ENCODE measurements at places on chromosomes 2 and 18.

- DNase-seq = no peak
Observed at GRCh38 chr2:101150306-101151145, 656 bp downstream of the TBC1D8 start.

DNA sequence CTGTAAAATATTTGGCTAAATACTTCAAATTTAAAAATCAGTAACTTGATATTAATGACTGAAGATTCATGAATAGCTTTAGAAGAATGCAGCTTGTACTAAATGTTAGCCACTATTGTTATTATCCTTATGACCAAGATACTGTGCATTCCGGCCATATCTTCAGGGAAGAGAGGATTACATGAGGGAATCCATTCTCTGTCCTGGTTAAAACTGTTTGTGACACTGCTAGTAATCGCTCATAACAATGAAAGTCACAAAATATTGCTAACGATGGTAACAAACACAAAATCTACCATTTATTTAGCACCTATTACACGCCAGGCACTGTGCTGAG, 217.7 kb downstream of the PRKCE start:
- no peak for DNase-seq

DNA sequence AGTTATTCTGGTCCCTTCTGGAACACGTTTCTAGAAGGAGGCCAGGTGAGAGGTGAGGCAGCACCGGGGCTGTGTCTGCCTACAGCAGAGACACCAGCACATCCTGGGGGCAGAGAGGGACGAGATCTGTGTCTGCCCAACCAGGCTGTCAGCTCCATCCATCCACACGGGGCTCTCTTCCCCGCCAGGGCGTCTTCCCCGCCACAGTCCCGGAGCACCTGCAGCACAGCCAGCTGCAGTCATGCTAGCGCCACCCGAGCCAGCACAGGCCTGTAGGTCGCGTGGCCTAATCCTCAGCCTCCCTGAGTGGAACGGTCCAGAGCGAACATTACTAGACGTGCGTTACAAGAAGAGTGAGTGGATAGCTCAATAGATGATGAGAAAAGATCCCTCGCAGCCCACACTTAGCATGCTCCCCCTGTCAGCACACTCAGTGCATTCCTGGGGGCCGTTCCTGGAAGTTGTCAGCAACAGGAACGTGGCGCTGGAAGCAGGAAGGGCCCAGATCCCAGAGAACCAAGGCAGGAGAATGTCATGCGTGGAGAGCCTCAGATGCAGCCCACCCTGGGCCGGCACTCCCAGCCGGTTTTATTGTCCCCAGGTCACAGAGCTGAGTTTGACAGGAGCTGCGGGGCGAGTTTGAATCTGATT, 179.0 kb downstream of the TWIST2 start:
- DNase-seq = peak; percentile 28

GRCh38 chr18:9612977-9613376, 1.4 kb downstream of the PPP4R1 start:
- DNase-seq = no peak

- DNase-seq = no peak
Observed at GRCh38 chr18:49656073-49656692, 94.3 kb downstream of the LIPG start.

DNA sequence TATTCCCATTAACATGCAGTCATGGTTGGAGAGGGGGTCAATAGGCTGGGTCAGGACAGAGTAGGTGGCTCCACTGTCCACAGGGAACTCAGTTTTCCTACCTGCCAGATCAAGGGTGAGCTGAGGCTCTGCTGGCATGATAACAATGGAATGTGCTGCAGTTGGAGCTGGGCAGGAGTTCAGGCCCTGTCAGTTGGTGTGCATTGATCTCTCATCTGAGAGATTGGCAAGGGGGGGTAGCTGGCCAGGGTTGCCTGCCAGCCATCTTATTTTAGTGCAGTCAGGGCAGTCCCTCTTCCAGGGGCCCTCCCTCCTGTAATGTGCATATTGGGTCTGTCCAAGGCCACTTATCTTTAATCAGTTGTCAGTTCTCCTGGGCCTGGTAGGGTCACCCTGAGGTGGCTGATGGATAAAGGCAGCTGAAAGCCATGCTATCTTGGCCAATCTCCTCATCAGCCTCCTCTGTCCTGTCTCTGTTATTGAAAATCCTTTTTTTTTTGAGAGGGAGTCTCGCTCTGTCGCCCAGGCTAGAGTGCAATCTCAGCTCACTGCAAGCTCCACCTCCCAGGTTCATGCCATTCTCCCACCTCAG, 38.1 kb upstream of the CCBE1 start:
- no peak for DNase-seq

DNA sequence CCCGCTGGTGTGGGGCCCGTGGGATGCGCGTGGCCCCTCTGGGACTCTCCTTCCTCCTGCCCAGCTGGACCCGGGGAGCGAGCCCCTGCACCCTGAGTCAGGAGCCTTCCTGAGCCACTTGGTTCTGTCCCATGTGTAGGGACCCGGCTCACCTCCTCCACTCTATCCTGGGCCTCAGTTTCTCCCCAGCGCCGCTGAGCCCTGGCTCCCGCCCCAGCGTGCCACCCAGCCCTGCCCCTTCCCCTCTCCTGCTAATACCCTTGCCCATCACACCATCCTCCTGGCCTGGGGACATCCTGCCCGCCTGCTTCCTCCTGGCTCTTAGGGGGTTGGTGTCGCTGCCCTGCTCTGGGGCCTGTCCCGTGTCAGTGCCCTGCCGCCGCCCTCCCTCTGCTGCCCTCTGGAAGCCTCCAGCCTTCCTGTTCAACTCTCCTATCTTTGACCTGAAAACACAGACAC, 24.8 kb downstream of the GPC1 start:
- DNase-seq = no peak

GRCh38 chr2:240965296-240965904, 33.0 kb upstream of the SNED1 start:
- peak; percentile 54 for DNase-seq

GRCh38 chr2:164979113-164979512, 23.8 kb upstream of the SLC38A11 start:
- DNase-seq = no peak

- no peak for DNase-seq
Observed at GRCh38 chr2:37679072-37679695, 7.7 kb upstream of the CDC42EP3 start.

- DNase-seq = no peak
Observed at GRCh38 chr2:236749346-236749745, 179.7 kb downstream of the ACKR3 start.

DNA sequence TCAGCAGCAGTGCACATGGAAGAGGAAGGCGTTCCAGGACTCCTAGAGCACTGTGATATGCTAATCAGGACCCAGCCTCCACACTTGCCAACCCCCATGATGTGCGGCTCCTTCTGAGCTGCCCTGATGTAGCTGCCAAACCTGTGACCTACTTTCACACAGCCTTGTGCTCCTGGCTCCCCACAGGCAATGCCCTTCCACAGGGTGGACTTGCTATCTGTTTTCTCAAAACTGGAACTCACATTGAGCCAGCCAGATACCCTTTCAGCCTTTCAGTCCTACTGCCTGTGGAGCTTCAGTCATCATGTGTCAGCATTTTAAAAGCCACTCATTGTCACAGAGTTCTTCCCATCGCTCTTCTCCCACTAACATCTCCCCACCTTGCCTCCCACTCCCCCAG, 181.6 kb downstream of the AFF3 start:
- DNase-seq = no peak

- DNase-seq = peak; percentile 73
Observed at GRCh38 chr18:44733069-44733753, 52.5 kb downstream of the SETBP1 start.

- DNase-seq = no peak
Observed at GRCh38 chr18:47908592-47908991, 21.9 kb downstream of the SMAD2 start.

- DNase-seq = no peak
Observed at GRCh38 chr2:165952741-165953211, 800 bp downstream of the TTC21B start.

GRCh38 chr2:30147715-30148610, 1.2 kb downstream of the YPEL5 start:
- peak; percentile 86 for DNase-seq

- DNase-seq = no peak
Observed at GRCh38 chr2:160205505-160205904, 5.4 kb upstream of the ITGB6 start.

DNA sequence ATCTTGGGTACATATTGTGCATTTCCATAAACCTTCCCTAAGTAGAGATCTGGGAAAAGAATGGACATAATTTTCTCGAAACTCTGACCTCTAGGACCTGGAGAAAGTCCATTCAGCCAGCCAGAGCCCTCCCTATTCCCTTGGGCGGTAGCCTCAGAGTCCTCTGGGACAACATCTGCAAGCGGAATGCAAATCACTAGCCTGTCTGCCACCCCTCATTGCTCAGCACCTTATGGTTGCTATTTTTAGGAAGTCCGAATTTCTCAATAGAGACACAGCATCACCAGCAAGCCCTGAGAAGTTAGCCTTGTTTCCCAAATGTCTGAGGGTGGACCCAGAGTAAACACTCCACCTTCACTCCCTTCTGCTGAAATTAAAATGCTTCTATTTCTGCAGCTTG, 17.6 kb upstream of the CD28 start:
- DNase-seq = no peak

GRCh38 chr18:22108674-22109073, 60.7 kb upstream of the GATA6 start:
- DNase-seq = no peak

- DNase-seq = no peak
Observed at GRCh38 chr18:70333757-70334156, 44.9 kb downstream of the SOCS6 start.

- DNase-seq = no peak
Observed at GRCh38 chr2:227163485-227163997, 464 bp downstream of the COL4A4 start.

Data from natural killer cell treated with Interleukin-12 subunit alpha and Interleukin-12 subunit beta and Interleukin-15 and Interleukin-18, amount 100 ng/mL, for 72 hours (primary cell).